ENCODE measurements at places on chromosomes 1 and 21.

- DNase-seq: no peak
Observed at GRCh38 chr1:110490791-110491451, 28.1 kb downstream of the KCNA10 start.

DNA sequence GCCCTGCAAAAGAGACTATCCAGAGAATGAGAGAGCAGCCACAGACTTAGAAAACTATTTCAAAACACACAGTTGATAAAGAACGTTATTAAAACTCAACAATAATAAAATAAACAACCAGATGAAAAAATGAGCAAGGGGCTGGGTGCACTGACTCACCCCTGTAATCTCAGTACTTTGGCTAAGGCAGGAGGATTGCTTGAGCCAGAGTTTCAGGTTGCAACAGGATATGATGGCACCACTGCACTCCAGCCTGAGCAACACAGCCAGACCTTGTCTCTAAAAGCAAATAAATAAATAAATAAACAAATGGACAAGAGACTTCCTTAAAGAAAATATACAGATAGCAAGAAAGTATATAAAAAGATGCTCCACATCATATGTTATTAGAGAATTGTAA, 144.6 kb downstream of the LRRIQ3 start:
- DNase-seq: no peak

- peak; percentile 55 for DNase-seq
Observed at GRCh38 chr1:216221260-216221700, 202.0 kb downstream of the USH2A start.

GRCh38 chr1:116475850-116476218, 95.0 kb downstream of the CD58 start:
- no peak for DNase-seq

- no peak for DNase-seq
Observed at GRCh38 chr1:70719154-70719553, 308.1 kb downstream of the CTH start.

DNA sequence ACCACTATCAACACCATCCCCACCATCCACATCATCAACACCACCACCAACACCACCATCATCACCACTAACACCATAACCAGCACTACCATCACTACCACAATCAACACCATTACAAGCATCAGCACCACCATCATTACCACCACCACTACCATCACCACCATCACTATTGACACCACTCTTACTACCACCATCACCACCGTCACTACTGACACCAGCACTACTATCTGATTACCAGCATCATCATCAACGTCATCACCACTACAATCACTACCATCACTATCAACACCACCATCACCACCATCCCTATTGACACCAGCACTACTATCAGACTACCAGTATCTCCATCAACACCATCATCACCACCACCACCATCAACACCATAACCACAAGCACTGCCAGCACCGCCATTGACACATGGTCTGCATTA, 106.1 kb upstream of the RUNX3 start:
- DNase-seq: no peak

DNA sequence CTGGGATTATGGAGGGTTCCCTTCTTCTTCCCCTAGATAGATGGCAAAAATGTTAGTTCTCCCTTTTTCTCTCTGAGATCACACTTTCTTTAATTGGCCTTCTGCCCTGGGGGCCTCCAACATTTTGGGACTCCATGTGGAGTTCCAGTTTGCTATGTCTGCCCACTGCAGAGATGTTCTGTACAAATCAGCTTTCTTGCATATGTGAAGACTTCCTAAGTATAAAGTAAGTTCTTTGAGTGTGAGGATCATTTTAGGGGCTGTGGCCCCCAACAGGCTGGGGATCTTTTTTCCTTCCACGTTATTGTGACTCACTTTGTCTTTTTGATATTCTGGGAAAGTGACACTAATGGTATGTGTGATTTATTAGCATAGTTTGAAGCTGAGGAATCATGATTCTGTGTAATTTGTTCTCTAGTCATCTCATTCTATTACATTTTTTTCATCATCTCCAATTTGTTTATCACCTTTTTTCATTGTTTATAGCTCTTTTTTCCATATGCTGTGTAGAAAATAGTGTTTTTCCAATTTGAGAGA, 48.2 kb downstream of the HHAT start:
- DNase-seq: no peak

DNA sequence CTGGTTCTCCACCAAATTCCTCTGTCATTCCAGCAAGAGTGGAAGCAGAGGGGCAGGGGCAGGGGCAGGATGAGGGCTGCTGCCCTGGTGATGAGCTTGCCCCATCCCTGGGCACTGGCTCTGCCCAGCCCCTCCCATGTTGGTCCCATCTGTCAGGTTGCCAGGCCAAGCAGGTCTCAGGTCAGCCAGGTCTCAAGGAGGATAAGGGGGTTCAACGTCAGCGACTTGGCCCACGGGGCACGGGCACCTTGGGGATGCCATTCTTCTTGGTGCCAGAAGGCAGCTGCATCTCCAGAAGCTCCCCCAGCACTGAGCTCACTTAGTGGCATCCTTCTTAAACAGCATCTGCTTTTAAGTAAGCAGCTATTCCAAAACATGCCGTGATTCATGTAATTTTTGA, 133.1 kb downstream of the AJAP1 start:
- no peak for DNase-seq

- no peak for DNase-seq
Observed at GRCh38 chr1:211571998-211572397, 7.0 kb downstream of the SLC30A1 start.

DNA sequence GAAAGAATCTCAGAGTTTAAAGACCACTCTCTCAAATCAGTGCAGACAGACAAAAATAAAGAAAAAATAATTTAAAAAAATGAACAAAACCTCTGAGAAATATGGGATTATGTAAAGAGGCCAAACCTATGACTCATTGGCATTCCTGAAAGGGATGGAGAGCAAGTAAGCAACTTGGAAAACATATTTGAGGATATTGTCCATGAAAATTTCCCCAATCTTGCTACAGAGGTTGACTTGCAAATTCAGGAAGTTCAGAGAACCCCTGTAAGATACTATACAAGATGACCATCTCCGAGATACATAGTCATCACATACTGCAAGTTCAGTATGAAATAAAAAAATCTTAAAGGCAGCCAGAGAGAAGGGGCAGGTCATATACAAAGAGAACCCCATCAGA, 43.7 kb upstream of the IVNS1ABP start:
- no peak for DNase-seq

DNA sequence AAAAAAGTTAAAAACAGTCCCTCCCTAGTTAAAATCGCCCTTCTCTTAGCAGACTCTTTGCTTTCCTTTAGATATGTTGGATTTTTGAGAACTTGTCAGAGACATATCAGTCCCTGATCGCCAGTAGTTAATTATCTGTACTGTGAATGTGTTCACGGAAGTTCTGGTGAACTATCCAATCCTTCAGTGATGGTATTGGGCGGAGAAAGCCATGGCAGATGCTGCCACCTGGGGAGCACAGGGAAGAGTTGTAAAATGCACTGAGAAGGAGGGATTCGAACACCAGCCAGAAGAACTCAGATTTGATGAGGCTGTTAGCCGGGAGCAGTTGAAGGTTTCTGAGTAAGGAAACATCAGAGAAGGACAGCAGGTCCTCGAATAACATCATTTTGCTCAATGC, 17.5 kb upstream of the KIF14 start:
- no peak for DNase-seq

- DNase-seq: no peak
Observed at GRCh38 chr1:29635501-29636263, 399.4 kb downstream of the PTPRU start.

DNA sequence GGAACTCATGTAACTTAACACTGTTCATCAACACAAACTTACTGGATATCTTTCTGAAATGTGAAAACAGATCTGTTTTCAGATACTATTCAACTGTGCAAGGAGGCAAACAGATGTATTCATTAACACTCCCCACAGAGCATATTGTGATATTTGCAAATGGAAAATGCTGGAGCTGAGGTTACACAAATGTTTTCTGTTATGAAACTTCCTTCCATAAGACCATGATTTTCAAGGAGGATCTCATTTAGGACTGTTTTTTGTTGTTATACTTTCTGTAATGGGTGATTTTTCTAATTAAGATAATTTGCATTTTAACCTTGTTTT, 56.1 kb downstream of the GABPA start:
- no peak for DNase-seq

DNA sequence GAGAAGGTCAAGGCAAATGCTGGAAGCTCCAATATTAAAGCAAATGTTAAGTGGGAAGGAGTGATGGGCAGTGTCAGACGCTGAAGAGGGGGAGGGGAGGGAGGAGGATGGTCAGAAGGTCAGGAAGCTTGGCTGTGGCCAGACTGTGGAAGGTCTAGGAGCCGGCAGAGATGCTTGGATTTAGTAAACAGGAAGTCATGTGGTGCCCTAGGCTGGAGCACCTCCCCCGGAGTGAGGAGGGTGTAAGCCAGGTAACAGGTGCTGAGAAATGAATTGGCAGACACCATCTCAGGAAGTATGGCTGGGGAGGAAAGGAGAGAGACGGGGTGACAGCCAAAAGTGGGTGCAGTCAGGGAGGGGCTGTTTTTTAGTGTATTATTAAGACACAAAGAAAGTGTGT, 17.7 kb downstream of the CSMD2 start:
- no peak for DNase-seq

DNA sequence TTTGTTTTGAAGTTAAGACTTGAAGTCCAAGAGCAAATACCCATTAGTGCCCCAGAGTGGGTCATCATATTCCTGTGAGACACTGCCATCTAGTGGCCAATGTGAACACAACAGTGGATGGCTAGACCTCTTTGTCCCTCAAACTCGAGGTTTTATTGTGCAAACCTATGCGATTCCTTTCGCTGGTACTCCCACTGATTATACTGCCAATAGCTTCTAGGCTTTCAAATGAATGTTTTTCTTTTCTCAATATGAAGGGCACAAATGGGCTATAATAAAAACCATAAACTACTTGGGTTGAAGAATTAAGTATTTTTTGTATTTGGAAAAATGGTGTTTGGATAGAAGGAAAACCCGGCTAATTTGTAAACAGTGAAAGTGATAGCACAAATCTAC, 100.4 kb upstream of the ZNF281 start:
- peak; percentile 51 for DNase-seq

Measured in NCI-H1930 (cell line).